Renal cortex interstitium (tissue), 15 donors: ENCODE measurements at places on chromosomes 12 and 14.

GRCh38 chr12:52870361-52871290, 21.8 kb upstream of the KRT78 start:
- no peak for DNase-seq

GRCh38 chr12:87820524-87821202, 208.5 kb downstream of the C12orf50 start:
- no peak for DNase-seq

DNA sequence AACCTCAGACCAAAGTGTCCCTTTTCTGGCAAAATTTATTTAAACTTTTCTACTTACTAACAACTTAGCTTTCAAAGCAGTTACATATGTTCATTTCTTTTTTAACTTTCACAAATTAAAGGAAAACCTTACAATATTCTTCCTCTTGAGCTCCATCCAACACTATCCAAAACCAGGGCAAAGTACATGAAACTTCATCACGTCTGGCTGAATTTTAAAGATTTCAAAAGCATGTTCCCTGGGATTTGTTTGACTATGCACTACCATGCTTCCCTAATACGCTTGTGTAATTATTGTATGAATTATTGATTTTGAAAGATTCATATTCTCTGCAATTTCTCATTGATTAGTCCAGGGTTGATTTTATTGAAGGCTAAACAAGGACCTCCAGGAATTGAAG, 343.1 kb upstream of the TMPO start:
- no peak for DNase-seq

- no peak for DNase-seq
These were observed 6.2 kb downstream of the SMIM41 start for GRCh38 chr12:52085682-52086180.

- DNase-seq, result no peak
These were observed 101.9 kb downstream of the RFLNA start for GRCh38 chr12:124396544-124397398.

- DNase-seq, result no peak
These were observed 470.4 kb downstream of the TRHDE start for GRCh38 chr12:72742568-72742967.

- DNase-seq, result no peak
These were observed 1.7 kb upstream of the AKAP6 start for GRCh38 chr14:32327255-32327961.

DNA sequence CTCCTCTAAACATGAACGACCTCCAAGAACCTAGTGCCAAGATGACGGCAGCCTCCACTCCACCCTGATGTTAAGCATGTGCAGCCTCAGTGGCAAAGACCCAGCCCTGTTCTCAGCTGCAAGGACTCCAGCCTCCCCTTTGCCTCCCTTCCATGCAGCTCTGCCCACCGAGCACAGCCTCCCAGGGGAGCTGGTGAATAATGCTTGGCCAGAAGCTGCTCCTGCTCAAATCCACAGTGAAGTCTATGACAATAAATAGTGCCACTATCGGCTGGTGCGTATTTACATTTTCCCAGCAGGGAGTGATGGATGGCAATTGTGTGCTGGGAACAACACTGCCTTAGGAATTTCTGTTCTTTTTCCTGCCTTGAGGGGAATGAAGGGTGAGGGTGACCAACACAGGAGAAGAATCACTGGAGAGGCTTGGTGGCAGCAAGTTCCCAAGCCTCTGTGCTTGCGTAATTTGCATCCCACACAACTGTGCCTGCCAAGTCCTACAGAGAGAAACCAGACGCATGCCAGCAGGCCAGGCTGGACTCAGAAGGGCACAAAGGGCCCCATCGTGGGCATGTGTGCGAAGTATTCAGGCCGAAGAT, 29.9 kb upstream of the TC2N start:
- DNase-seq, result no peak

DNA sequence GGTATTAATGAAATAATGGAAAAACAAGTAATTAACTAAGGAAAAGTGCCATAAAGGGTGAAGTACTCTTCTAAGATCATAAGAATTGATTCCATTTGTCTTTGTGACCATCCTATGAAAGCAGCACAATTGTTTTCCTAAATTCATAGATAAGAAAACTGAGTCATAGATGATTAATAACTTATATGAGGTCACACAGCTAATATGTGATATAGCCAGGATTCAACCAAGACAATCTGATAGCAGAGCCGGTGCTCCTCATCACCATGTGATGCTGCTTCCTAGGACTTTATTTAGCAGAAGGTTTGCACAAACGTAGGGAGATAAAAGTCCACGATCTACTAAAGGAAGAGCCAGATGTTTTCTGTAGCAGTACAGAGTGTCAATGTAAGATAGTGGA, 181.5 kb upstream of the SYT1 start:
- DNase-seq, result no peak
